Thymus (tissue), 14 donors: ENCODE measurements at places on chromosomes 7 and 10.

DNA sequence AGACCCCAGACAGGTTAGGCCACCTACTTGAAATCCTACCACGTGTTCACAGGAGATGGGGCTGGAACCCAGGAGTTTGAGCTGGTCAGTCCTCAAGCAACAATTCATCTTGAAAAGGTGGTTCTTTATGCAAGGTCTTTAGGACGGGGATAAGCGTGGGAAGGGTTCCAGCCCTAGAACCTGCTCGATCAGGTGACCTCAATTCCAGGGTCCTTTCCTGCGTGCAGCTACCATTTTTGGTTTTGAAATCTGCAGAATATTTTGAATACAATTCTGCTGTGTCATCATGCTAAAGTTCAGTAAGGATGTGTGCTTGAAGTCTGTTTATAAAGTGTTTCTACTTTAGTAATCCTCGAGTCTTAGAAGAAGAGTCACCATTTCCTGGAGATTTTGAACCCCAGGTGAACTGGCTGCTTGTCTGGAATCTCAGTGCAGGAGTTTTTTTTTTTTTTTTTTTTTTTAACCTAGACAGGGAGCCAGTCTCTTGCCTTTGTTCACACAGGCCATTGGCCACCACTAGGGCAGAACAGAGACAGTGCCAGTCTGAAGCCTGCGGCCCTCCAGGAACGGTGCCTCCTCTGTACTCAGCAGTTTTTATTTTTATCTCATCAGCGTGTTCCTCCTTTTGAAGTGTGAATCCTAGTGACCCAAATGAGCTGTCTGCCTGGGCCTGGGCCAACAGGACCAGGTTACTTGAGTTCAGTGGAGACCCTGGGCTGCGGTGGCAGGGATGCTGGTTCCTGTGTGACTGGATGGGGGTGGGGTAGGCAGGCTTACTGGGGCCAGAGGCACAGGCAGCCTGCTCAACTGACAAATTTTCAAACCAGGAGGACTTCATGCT is 54.6 kb downstream of the EEPD1 start:
- DNase-seq = no peak

- no peak for DNase-seq
Measured at GRCh38 chr7:50262446-50262845, 42.1 kb upstream of the IKZF1 start.

- no peak for DNase-seq
Measured at GRCh38 chr7:152551304-152552036, 115.7 kb upstream of the KMT2C start.

DNA sequence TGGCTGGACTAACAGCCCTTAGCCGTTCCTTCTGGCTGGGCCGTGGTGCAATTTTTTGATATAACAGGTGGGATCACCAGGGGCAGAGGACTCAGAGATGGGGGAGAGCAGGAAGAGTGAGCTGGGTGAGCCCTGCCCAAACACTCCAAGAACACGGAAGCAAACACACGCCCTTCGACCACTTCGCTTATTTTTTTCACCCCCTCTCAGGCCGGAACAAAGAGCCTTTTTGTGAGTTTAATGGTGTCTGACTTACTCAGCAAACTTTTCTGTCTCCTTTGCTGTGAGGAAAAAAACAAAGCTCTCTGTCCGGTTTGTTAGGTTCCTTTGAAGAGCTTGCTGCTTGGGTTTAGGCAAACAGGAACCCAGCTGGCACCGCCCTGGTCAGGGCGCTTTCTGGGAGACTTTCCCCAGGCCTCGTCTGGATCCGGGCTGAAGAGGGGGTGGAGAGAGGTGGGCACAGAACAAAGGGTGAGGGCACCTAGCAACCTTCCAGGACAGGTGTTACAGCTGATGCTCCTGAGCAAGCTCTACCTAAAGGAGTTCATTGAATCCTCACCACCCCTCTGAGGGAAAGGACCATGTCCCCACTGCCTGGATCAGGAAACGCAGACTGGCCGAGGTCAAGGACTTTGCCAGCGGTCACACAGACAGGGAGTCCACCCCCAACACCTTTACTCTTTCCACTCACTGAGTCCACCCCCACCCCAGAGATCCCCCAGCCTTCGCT is 23.3 kb downstream of the CALML3 start:
- DNase-seq = no peak

DNA sequence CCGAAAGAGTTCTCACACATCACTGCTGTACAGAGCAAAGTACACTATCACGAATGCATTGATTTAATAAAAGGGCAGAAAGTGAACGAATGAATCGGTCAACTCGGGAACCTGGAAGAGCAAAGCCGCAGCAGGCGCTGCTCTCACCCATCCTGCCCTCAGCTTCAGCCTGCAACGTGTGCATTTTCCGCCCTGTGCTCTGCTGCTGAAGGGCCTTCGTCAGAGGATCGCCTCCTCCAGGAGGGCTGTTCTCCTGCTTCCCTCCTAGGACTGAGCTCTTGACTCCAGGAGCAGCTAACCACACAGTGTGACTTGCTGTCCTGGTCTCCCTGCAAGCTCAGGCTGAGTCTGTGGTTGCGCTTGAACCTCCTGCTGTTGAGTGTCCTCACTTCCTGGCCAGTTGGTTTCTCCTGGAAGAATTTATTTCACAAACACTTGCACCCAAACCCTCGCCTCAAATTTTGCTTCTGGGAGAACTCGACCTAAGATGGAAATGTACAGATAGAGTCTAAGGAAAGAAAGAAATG is 473.0 kb upstream of the KLF6 start:
- no peak for DNase-seq

GRCh38 chr7:150901160-150902035 is 49.1 kb downstream of the AOC1 start:
- no peak for DNase-seq

- DNase-seq = no peak
Measured at GRCh38 chr7:151433721-151434400, 6.1 kb downstream of the CRYGN start.

GRCh38 chr7:30136117-30136731 is 1.4 kb downstream of the MTURN start:
- no peak for DNase-seq

- DNase-seq = no peak
Measured at GRCh38 chr7:103887853-103888602, 101.4 kb downstream of the RELN start.

GRCh38 chr7:75635036-75635435 is 103.7 kb downstream of the HIP1 start:
- no peak for DNase-seq

DNA sequence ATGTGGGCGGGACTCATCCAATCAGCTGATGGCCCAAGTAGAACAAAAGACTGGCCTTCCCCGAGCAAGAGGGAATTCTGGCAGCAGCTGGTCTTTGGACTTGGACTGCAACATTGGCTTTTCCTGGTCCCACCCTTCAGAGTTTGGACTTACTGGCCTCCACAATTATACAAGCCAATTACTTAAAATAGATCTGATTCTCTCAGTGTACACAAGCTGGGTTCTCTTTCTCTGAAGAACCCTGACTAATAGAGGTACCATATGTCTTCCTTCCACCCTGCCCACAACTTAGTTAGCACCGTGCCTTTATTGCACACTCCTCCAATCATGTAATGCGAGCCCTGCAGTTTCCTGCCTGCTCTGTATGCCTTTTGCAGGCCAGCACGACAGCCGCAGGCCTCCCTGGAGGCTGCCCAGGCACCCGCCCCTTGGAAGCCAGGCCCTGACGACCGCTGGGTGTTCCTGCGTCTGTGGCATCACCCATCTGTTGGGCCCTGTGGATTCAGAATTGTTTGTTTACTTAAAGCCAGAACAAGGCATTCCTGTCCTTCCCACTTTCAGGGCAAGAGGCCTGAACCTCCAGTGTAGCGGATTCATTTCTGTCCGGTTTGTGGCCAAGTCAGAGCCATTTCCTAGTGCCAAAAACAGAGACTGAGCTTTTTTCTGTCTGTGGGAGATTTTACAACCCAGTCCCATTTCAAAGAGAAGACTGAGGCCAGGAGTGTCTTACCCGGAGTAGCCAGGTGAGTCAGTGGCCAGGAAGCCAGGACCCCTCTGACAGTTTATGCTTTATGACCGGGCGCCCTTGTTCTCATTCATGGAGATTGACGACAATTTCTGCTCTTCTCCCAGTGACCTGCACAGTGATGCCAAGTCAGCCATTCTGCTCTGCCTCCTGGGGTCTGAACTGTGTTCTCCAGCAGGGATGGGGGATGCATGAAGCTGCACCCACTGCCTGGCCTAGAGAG is 968 bp upstream of the INMT start:
- DNase-seq = no peak
